ENCODE measurements at places on chromosomes 3 and 15. TPM values are rescaled to one million over a fixed set of nuclear protein-coding genes. Genes with fewer than 3 reads are reported as not detected.

IGSF11 gene
- total RNA-seq: 2.5 TPM

ZNF501 gene
- 3.6 TPM for total RNA-seq

ITIH3 gene
- total RNA-seq: not detected

LTF gene
- total RNA-seq: not detected

CSK gene
- 330 TPM for total RNA-seq

BFSP2 gene
- 0.42 TPM for total RNA-seq

GOLGA6D gene
- total RNA-seq: not detected

CCDC13 gene
- 0.63 TPM for total RNA-seq

ADAMTSL3 gene
- total RNA-seq: not detected

GNAT1 gene
- not detected for total RNA-seq

GABRR3 gene
- total RNA-seq: not detected

CEMIP gene
- total RNA-seq: not detected

LYSMD2 gene
- total RNA-seq: 20.6 TPM

PAK6 gene
- total RNA-seq: 1.4 TPM

IL20RB gene
- 2.1 TPM for total RNA-seq

GRK7 gene
- not detected for total RNA-seq

RHOV gene
- not detected for total RNA-seq

LARP6 gene
- total RNA-seq: not detected

ARNT2 gene
- not detected for total RNA-seq

CADPS gene
- total RNA-seq: not detected

DZIP1L gene
- total RNA-seq: not detected

SPINT1 gene
- total RNA-seq: 4.3 TPM

MB21D2 gene
- 6.5 TPM for total RNA-seq

PLSCR2 gene
- total RNA-seq: not detected

RGMA gene
- total RNA-seq: not detected

TNIK gene
- total RNA-seq: 32.1 TPM

ZBED2 gene
- total RNA-seq: 0.74 TPM

MDFIC2 gene
- total RNA-seq: not detected

CPA3 gene
- total RNA-seq: not detected

EPHB3 gene
- total RNA-seq: 0.11 TPM

DCLK3 gene
- not detected for total RNA-seq

PRR23A gene
- total RNA-seq: not detected

STRIT1 gene
- total RNA-seq: not detected

ANKRD63 gene
- not detected for total RNA-seq

OR5K2 gene
- total RNA-seq: not detected

SUCNR1 gene
- total RNA-seq: not detected

TMCO5A gene
- not detected for total RNA-seq

All from activated CD8-positive, alpha-beta T cell treated with anti-CD3 and anti-CD28 coated beads, Interleukin-2, amount 10 ng/mL, durations not matched to agents 7 days and 5 days (primary cell).